ENCODE measurements at places on chromosomes 2 and 18. TPM values are rescaled to one million over a fixed set of nuclear protein-coding genes. Genes with fewer than 3 reads are reported as not detected.

Gene FAM210A
- 22.7 TPM for polyA plus RNA-seq

Gene PSMA8
- 2.8 TPM for polyA plus RNA-seq

- no peaks in the 10 kb centered on the region for H3K4me1 ChIP-seq
- H3K27ac ChIP-seq, result no peak overlapping the region
- no peak overlapping the region for H3K4me3 ChIP-seq
- DNase-seq, result no peak
- H3K36me3 ChIP-seq, result no peaks in the 10 kb centered on the region
Observed at GRCh38 chr18:38884050-38884449, 1318.5 kb upstream of the CELF4 start.

DNA sequence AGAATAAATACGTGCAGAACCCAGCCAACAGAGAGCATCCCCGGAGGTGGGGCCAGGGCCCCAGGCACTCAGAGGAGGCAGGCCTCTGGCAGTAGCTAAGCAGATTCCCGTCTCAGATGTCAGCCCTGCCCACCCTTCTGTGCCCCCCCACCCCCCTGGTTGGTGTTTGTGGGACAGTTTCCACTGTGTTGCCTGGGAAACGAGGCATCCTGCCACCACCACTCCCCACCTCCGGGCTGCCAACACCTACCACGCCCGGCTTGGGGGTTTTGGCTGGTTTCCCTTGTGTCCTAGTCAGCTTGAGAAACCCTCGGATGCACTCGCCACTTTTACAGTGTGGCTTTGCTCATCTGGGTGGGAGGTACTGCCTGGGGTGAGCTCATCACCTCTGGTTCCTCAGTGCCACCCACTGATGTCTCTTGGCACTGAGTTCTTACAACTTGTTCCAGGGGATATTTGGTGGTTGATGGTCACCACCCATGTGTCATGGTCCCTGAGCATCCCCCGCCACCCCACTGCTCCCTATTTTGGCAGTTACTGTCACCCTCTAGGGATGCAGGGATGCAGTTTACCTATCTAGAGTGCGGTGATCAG is 72.4 kb upstream of the YWHAQ start:
- no peak for DNase-seq
- no peaks in the 10 kb centered on the region for H3K4me1 ChIP-seq
- H3K27me3 ChIP-seq, result peaks cover 10% of the 10 kb centered on the region

Gene ALK
- not detected for polyA plus RNA-seq

DNA sequence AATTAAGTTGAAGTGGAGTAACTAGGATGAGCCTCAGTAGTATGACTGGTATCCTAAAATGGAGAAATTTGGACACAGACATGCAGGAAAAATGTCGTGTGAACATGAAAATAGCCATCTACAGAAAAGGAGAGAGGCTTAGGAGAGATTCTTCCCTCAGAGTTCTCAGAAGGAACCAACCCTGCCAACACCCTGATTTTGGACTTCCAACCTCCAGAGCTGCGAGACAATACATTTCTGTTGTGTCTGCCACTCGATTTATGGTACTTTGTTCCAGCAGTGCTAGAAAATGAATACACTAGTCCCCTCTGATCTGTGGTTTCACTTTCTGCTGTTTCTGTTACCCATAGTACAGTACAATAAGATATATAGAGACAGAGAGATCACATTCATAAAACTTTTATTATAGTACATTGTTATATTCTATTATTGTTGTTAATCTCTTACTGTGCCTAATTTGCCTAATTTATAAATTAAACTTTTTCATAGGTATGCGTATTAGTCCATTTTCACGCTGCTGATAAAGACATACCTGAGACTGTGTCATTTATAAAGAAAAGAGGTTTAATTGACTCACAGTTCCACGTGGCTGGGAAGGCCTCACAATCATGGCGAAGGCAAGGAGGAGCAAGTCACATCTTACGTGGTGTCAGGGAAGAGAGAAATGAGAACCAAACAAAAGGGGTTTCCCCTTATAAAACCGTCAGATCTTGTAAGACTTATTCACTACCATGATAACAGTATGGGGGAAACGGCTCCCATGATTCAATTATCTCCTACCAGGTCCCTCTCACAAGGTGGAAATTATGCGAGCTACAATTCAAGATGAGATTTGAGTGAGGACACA is 41.3 kb downstream of the PLEKHA3 start:
- H3K27ac ChIP-seq, result peak overlapping the region; percentile 48
- peaks cover 26% of the 10 kb centered on the region for H3K4me1 ChIP-seq

GRCh38 chr2:3285901-3286645 is 91.5 kb downstream of the EIPR1 start:
- H3K4me1 ChIP-seq, result peaks cover 26% of the 10 kb centered on the region
- H3K4me3 ChIP-seq, result no peak overlapping the region
- DNase-seq, result no peak
- no peaks in the 10 kb centered on the region for H3K27me3 ChIP-seq

Gene TCF23
- polyA plus RNA-seq, result not detected

DNA sequence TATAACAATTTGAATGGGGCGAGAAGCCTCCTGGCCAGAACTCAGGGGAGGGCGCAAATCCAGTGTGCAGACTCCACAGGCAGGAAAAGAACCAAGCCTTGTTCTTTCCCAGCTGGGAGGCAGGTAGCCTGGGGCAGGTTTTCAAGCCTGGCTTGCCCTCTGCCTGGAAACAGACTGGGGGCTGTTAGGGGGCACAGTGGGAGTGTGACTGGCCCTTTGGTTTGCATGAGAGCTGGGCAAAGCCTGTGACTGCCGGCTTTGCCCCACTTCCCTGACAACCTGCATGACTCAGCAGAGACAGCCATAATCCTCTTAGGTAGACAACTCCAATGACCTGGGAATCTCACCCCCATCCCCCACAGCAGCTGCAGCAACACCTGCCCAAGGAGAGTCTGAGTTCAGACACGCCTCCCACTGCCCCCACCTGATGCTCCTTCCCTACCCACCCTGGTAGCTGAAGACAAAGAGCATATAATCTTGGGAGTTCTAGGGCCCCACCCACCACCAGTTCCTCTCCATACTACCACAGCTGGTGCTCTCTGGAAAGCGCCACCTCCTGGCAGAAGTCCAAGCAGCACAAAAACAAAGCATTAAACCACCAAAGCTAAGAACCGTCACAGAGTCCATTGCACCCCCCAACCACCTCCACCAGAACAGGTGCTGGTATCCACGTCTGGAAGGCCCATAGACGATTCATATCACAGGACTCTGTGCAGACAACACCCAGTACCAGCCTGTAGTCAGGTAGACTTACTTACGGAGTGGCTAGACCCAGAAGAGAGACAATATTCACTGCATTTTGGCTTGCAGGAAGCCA is 402.5 kb downstream of the STK39 start:
- no peaks in the 10 kb centered on the region for H3K4me1 ChIP-seq
- H3K27me3 ChIP-seq, result peaks cover 26% of the 10 kb centered on the region
- H3K4me3 ChIP-seq, result no peak overlapping the region
- H3K36me3 ChIP-seq, result no peaks in the 10 kb centered on the region

GRCh38 chr18:32889615-32890593 is 117.1 kb upstream of the KLHL14 start:
- no peak overlapping the region for H3K4me3 ChIP-seq
- peaks cover 53% of the 10 kb centered on the region for H3K4me1 ChIP-seq
- no peaks in the 10 kb centered on the region for H3K27me3 ChIP-seq

- DNase-seq, result no peak
- no peak overlapping the region for H3K4me3 ChIP-seq
- H3K4me1 ChIP-seq, result no peaks in the 10 kb centered on the region
- H3K36me3 ChIP-seq, result no peaks in the 10 kb centered on the region
- peaks cover 17% of the 10 kb centered on the region for H3K27me3 ChIP-seq
Observed at GRCh38 chr18:78992041-78993011, 12.7 kb downstream of the SALL3 start.
